ENCODE measurements at places on chromosomes 11 and 22.

DNA sequence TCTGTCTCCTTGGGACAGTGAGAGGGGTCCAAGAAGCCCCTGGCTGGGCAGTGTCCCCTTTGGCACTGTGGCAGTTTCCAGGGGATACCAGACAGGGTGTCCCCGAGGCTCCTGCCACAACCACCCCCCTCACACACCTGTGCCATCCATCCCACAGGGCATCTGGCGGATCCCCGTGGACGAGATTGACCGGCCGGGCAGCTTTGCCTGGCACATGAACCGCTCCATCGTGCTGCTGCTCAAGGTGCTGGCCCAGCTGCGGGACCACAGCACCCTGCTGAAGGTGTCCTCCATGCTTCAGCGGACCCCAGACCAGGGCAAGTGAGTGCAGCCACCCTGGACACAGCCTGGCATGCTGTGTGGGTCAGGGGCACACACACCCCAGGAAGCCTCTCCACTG, 17.0 kb upstream of the SUSD2 start:
- DNase-seq, result no peak

DNA sequence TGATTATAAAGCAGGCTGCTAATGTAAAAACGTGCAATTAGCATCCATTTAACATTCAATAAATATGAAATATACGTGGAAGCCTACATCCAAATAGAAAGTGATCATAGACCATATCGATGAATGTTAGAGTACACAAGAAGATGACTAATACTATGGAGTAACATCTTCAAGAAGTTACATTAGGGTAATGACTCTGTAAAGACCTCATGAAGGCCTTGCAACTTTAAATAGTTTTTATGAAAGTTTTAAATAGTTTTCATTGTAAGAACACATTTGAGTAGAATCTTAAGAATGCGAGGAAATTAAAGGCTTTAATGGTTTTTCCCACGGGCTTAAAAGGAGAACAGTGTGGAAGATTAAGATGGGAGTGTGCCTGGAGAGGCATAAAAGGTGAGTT, 1.4 kb downstream of the TRIM34 start:
- DNase-seq, result peak; percentile 78

DNA sequence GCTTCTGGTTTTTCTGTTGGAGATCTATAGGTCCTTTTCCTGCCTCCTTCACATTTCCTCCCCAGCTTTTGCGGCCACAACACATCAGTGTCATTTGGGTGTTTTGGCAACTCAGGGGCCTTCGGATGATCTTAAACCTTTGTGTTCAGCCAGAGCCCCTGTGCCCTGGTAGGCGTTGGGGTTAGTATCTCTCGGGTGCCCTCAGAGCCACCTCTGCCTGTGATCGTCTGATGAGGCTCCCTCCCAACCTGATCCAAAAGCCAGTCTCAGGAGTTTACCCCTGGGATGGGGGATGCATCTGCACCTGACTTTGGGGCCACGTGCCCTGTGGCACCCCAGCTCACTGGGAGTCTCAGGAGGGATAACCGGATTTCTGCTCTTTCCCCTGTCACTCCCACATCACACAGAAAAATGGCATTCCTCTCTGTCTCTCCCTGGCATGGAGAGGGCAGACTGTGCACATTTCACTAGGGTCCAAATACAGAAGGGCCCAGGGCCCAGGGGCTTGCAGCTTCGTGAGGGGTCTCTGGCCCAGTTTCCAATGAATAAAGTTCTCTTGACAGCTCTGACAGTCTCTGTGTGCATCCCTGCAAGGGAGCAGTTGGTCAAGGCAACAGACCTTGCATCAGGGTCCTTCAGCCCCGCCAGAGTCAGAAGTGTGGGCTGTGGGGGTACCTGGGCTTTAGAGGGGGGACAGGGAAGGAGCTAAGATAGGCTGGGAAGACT, 2.6 kb downstream of the RNF26 start:
- no peak for DNase-seq

GRCh38 chr11:35088226-35088625, 50.7 kb upstream of the CD44 start:
- peak; percentile 91 for DNase-seq

DNA sequence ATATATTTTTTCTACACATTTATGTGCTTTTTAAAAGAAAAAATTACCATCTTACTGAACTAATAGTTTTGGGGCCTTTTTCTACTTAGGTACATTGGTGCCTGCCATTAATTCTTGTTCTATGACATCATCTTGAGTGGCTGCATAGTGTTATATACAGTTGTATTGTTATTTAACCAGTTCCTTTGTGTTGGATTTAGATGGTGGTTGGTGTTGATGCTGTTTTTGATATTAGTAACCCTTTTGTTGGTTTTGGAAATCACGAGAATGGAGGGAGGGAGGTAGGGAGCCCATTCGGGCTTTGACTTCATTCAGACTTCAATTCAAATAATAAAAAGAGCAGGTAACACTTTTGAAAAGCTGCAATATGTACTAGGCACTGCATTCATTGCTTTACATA, 15.4 kb upstream of the C11orf96 start:
- no peak for DNase-seq

GRCh38 chr11:104327861-104328511, 164.0 kb upstream of the PDGFD start:
- DNase-seq, result no peak

DNA sequence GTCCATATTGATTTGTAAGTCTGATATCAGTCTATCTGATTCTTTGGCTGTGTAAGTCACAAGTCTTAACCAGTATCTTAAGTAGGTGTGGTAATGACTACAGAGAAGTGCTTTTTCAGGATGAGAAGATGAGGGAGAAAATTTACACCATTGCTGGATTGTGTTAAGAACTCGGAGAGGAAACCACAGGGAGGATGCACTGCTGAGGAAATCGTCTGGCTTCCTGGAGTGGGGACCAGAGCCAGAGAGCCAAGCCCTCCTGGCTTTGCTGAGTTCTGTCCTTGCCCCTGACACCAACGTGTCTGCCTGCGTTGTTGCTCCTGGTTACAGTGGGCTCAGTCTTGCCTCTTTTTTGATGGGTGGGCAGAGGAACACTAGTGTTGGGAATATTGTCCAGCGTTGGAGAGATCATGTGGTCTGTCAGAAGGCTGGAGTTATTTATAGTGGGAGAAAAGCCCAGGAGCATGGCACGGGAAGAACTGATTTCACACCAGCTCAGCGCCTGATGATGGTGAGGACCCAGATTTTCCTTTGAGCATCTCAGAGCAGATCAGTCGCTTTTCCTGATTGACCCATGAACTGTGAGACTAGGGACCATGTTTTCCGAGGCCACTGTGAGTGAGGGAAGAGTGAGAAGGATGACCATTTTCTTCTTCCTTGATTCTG, 29.6 kb downstream of the MARK2 start:
- DNase-seq, result no peak

DNA sequence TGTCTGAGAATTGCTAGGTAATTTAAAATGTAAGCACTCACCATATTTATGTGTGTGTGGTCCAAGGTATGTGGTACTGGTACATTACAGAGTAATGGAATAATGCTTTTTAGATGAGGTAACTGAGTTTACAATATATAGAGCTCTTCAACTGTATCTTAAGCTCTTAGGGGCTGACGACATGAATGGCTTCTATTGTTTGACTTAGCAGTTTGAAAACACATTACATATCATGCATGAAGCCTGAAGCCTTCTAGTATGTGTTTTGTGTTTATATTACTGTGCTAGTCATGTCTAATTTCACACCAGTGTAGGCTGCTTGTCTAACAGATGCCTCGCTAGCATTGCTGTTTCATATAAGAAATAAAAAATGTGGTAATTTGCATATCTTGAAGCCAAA, 37.2 kb downstream of the GAS2 start:
- DNase-seq, result peak; percentile 38

- peak; percentile 93 for DNase-seq
Observed at GRCh38 chr22:22110548-22111266, 128.1 kb upstream of the TOP3B start.

DNA sequence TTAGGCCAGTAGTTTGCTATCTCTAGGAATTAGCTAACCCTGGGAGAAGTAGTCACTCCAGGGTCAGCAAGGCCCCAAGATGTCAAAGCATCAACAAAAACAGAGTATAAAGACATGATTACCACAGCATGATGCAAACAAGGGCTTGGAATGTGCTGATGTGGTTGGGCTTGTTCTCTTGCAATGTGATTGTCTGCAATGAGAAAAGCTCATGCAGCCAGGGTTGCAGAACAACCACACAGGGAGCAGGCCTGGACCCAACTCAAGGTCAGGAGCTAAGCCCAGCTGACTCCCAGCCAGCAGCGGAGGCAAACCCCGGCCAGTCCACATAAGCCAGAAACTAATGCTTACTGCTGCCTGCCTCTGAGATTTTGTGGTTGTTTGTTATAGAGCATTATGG, 132.4 kb upstream of the ZC3H12C start:
- peak; percentile 39 for DNase-seq

GRCh38 chr11:46451759-46452158, 60.2 kb upstream of the CHRM4 start:
- DNase-seq, result no peak

DNA sequence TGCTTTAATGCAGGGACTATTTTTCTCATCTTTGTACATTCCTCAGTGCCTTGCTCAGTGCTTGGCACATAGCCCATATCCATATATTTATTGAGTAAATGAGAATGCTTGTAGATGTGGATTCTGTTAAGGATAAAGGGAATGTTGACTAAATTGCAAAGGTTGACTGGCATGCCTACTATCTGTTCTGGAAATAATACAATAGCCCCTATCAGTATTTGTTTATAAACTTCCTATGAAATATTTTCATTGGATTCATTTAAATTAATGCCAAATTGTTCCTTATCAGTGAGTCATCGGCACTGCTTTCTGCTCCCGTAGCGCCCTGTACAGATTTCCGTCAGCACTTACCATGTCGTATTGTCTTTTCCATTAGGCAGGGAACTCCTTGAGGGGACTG, 8.0 kb downstream of the RNF121 start:
- DNase-seq, result peak; percentile 48

GRCh38 chr22:27714068-27714467, 87.5 kb downstream of the MN1 start:
- no peak for DNase-seq

DNA sequence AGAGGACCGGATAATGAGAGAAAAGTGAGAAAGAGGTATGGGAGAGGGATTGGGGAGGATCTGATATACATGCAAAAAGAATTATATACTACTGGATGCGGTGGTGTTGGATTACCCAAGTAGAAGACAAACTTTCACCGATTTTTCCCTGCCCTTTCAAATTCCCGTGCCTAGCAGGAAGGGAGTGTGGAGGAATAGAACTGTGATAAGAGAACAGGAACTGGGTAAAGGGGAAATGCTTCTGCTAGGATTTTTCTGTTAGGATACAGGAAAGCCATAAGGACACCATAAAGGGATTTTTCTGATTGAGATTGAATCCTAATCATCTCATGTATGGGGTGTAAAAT, 480 bp upstream of the MTMR2 start:
- DNase-seq, result peak; percentile 22

GRCh38 chr11:65290448-65291165, 24.1 kb upstream of the CDC42EP2 start:
- peak; percentile 87 for DNase-seq

DNA sequence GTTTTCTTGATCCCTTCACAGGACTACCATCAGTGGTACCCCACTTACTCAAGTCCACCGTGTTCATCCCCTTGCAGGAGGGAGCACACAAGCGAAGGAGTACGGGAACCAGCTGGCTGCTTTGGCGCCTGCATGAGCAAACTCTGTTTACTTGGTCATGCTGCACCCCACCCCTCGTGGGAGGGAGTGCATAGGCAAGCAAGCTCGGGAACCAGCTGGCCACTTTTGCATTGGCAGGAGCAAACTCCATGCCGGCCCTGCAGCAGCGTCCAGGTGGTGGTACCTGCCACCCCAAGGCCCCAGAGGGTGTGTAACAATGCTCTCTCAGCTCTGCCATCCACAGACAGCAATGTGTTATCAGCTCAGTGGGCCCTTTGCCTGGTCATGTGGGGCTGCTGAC, 737.8 kb downstream of the FAM181B start:
- DNase-seq, result no peak

DNA sequence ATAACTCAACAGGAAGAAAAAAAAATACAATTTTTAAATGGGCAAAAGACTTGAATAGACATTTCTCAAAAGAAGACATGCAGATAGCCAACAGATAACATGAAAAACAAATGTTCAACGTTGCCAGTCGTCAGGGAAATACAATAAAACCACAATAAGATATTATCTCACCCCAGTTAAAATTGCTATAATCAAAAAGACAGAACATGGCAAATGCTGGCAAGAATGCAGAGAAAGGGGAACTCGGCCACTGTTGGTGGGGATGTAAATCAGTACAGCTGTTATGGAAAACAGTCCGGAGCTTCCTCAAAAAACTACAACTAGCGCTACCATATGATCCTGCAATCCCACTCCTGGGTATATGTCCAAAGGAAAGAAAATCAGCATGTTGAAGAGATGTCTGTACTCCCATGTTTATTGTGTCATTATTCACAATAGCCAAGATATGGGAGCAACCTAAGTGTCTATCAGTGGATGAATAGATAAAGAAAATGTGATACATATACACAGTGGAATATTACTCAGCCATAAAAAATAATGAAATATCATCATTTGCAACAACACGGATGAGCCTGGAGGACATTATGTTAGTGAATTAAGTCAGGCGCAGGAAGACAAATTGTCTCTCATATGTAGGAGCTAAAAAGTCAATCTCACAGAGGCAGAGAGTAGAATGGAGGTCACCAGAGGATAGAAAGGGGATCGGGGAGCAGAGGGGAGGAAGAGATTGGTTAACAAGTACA, 12.2 kb upstream of the CYTH4 start:
- DNase-seq, result no peak

DNA sequence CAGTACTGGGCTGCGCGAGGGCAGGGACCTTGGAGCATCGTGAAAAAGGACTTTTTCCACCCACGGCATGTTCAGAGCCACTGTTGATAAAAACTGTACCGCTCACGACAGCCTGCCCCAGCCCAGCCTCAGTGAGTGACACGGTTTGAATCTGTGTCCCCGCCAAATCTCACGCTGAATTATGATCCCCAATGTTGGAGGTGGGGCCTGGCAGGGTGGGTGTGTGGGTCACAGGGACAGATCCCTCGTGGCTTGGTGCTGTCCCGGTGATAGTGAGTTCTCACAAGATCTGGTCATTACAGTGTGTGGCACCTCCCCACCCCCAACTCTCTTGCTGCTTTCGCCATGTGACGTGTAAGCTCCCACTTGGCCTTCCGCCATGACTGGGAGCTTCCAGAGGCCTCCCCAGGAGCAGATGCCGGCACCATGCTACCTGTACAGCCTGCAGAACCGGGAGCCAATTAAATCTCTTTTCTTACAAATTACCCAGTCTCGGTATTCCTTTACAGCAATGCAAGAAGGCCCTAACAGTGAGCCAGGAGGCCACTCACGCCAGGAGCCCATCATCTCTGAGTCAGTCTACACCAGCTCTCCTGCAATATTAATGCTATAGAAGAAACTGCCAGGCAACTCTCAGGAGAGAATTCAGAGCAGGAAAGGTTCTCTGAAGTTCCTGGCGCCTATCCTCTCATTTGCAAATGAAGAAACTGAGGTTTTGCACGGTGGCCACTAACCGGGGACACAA, 1.3 kb downstream of the TOLLIP start:
- peak; percentile 28 for DNase-seq

DNA sequence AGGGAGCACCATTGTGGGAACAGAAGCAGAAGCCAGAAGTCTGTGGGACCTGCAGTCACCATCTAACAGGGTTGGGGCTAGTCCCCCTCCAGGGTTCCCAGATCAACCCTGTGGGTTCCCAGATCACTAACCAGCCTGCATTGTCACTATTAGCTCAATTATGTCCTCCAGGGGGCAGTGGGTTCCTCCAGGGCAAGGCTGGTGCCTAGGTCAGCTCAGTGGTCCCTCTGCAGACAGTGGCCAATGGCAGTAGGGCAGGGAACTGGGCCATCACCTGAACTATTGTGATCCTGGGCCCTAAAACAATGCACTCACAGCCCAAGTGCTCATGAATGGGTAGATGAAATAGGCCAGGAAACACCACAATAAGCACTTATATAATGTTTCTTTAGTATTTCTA, 18.8 kb upstream of the PRSS23 start:
- no peak for DNase-seq

All from bronchial epithelial cell (primary cell).